Activated CD8-positive, alpha-beta T cell treated with anti-CD3 and anti-CD28 coated beads, Interleukin-2, amount 10 ng/mL, durations not matched to agents 7 days and 5 days (primary cell): ENCODE measurements at places on chromosomes 2 and 18. TPM values are rescaled to one million over a fixed set of nuclear protein-coding genes. Genes with fewer than 3 reads are reported as not detected.
A peak's percentile ranks its signal among the peaks of the same experiment; 100 is the strongest.

GRCh38 chr2:120439637-120440384, 93.9 kb downstream of the INHBB start:
- peaks cover 12% of the 10 kb centered on the region for H3K4me1 ChIP-seq
- DNase-seq: no peak
- H3K27ac ChIP-seq: no peak overlapping the region
- no peak overlapping the region for H3K4me3 ChIP-seq
- H3K27me3 ChIP-seq: peaks cover 48% of the 10 kb centered on the region

DNA sequence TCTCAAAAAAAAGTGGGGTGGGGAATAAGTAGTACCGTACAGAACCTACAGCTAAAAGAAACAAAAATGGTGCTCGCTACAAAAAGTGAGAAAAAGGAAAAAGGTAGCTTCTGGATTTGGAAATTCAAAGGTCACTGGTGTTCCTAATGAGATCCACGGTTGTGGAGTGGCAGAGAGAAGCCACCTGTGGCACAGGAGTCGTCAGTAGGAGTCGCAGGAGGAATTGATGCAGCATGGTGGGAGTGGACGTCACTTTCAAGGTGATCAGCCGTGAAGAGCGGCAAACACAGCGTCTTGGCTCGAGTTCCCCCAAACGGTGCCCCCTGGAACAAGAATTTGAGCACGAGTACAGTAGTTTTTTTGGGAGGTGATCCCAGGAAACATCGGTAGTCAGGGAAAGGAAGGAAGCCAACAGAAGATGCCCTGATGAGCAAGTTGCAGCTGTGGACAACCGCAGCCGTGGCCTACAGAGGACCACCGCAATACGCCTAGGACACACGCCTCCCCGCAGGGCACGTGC, 1.4 kb upstream of the TTL start:
- peak overlapping the region; percentile 85 for H3K4me3 ChIP-seq
- peaks cover 2% of the 10 kb centered on the region for H3K27me3 ChIP-seq
- H3K27ac ChIP-seq: peak overlapping the region; percentile 87
- peaks cover 13% of the 10 kb centered on the region for H3K36me3 ChIP-seq
- peaks cover 19% of the 10 kb centered on the region for H3K4me1 ChIP-seq

CXCR1 gene
- total RNA-seq: 0.53 TPM

DNA sequence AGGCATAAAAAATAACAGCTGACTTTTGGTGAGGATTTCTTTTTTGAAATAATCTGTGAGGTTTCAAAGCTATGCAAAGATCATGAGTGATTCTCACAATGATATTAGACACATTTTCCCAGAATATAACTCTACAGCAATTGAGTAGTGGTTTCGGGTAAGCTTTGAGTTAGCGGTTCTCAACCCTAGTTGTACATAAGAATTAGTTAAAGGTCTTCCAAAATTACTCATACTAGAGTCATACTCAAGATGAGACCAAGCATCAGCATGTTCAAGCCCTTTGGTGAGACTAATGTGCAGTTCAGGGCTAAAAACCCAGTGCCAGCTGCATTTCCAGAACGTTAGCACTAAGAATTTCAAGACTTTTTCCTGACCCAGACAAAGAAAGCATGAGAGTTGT, 31.1 kb downstream of the DSG4 start:
- H3K36me3 ChIP-seq: no peaks in the 10 kb centered on the region
- H3K27me3 ChIP-seq: no peaks in the 10 kb centered on the region
- no peak overlapping the region for H3K27ac ChIP-seq
- no peak overlapping the region for H3K4me3 ChIP-seq
- no peaks in the 10 kb centered on the region for H3K4me1 ChIP-seq

DNA sequence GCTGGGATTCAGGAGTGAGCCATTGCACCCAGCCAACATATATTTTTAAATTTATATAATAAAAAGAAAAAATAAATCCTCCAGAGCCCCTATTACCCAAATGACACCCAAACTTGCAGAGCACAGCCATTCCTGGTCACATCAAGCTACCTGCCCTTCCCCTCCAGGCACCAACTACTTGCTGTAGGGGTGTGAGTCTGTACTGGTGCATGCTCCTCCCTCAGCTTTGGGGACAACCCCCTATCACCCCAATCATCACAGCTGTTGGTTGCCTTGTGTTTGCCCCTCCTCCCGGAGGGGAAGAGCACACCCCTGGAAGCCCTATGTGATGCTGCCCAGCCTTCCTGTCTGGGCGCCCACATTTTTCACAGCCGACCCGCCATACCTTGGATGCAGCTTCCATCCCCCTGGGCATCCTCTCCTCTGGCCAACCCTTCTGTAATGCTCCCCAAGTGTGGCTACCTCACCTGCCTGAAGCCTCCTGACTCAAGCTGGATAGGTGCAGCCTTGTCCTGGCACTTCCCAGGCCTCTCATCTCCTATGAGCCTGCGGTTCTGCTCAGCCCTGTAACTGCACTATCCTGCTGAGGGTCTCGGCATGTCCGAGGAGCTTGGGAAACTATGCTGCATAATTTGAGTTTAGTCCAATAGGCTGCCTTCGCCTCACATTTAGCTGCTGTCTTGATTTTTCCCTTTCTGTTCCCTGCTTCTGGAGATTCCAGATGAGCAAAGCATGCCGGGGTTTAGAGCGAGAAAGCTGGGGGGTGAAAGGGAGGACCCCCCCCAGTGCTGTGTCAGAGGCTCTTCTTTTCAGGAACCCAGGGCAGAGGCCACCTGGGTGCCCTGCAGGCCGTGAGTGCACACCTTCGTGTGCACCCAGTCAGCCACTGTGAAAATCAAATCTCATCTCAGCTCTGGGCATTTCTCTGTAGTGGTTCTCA, 27.2 kb downstream of the CHST10 start:
- H3K36me3 ChIP-seq: no peaks in the 10 kb centered on the region
- H3K4me3 ChIP-seq: no peak overlapping the region
- H3K27me3 ChIP-seq: no peaks in the 10 kb centered on the region
- DNase-seq: no peak
- H3K4me1 ChIP-seq: no peaks in the 10 kb centered on the region
- no peak overlapping the region for H3K27ac ChIP-seq

DNA sequence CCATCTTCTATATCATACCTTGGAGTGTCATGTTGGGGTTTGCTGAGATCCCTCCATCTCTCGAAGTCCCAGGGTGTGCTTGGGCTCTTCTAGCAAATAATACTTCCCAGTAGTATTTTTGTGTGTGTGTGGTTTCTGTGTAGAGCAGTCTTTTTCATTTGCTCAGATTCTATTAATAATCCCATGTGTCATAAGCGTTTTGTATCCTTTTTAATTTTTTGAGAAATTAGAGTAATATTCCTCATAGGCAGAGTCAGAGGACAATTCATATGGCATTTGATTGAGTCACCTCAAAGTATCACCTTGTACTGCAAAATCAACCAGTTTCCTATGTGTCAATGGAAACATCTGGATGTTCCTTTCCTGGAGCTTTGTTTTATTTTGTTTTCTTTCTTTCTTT, 37.4 kb upstream of the PPP1R1C start:
- no peak for DNase-seq
- no peak overlapping the region for H3K4me3 ChIP-seq
- no peaks in the 10 kb centered on the region for H3K4me1 ChIP-seq
- peaks cover 29% of the 10 kb centered on the region for H3K27me3 ChIP-seq
- H3K36me3 ChIP-seq: no peaks in the 10 kb centered on the region

DNA sequence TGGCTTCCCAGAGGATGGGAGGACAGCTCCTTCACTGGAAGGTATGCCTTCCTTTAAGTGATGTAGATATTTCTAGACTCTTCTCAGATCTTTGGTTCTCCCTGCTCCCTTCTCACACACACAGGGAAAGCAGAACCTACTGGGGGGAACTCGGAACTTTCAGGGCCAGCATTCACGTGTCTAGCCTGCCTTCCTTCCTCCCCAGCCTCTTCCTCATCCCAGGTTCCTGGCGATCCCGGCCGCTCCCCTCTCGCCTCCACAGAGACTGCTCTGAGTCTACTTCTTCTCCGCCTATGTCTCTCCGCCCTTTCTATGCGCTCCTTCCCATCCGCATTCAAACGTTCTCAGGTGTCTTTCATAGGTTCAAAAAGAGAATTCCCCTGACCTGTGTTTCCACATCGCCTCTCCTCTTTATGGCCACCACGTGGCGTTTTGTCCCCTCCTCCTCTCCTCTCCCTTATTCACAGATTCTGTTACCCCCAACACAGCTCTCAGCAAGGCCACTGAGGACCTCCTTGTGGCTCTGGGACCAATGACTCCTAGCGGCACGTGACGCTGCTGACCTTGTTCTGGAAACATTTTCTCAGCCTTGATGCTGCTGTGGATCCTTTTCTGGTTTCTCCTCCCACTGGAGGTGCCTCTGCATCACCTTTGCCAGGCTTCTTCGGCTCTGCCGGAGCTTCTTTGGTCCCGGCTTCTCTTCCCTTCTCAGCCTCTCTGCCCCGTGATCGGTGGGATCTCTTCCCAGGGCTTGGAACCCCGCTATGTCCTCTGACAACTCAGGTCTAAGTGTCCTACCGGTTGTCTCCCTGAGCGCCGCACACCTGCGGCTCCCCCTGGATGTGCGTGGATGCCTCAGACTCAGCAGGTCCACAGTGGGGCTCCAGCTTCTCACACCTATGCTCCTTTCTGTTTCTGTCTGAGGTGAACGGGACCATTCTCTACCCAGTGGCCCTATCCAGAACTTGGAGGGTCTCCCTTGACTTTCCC, 77.5 kb downstream of the VAPA start:
- no peaks in the 10 kb centered on the region for H3K4me1 ChIP-seq
- DNase-seq: no peak
- H3K27ac ChIP-seq: no peak overlapping the region
- H3K4me3 ChIP-seq: no peak overlapping the region

- H3K27ac ChIP-seq: no peak overlapping the region
- H3K4me1 ChIP-seq: no peaks in the 10 kb centered on the region
- H3K36me3 ChIP-seq: no peaks in the 10 kb centered on the region
- no peaks in the 10 kb centered on the region for H3K27me3 ChIP-seq
These were observed 55.0 kb downstream of the SCN7A start for GRCh38 chr2:166439078-166439477.

SRD5A2 gene
- not detected for total RNA-seq

GRCh38 chr2:119158563-119159347, at the start of gene C1QL2:
Gene C1QL2, minus strand, starts transcription at chr2:119158751. Its CDS starts 482 bp downstream, at chr2:119158269.
- DNase-seq: no peak
- peaks cover 71% of the 10 kb centered on the region for H3K27me3 ChIP-seq
- H3K4me3 ChIP-seq: no peak within 1 kb of the TSS

KRTCAP3 gene
- total RNA-seq: 5.6 TPM

DNA sequence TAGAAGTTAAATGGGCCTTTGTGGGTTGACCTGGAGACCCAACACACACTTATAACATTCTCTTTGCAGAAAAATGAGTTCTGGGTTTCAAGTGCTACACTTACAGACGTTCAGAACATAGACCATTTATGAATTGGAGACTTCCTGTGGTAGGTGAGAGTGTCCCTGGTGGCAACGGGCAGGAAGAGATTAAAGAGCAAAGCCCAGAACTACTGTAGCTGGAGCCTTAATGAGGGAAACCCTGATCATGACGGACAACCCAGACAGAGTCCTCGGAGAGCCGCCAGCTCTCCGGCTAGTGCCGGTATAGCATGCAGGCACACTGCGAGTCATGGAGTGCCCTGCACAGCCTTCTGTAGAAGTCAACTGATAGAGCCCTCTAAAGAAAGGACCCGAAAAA, 44.5 kb upstream of the RMDN2 start:
- H3K36me3 ChIP-seq: no peaks in the 10 kb centered on the region
- H3K4me3 ChIP-seq: no peak overlapping the region
- no peak for DNase-seq
- H3K4me1 ChIP-seq: peaks cover 4% of the 10 kb centered on the region
- peaks cover 19% of the 10 kb centered on the region for H3K27me3 ChIP-seq

- no peaks in the 10 kb centered on the region for H3K27me3 ChIP-seq
- H3K4me1 ChIP-seq: no peaks in the 10 kb centered on the region
- no peak for DNase-seq
- no peak overlapping the region for H3K27ac ChIP-seq
- H3K4me3 ChIP-seq: no peak overlapping the region
These were observed 7.6 kb upstream of the SNED1 start for GRCh38 chr2:240990726-240991377.

GRCh38 chr2:171459498-171459897, 25.5 kb downstream of the DCAF17 start:
- no peaks in the 10 kb centered on the region for H3K27me3 ChIP-seq
- H3K4me1 ChIP-seq: no peaks in the 10 kb centered on the region
- no peak overlapping the region for H3K4me3 ChIP-seq
- H3K27ac ChIP-seq: no peak overlapping the region
- H3K36me3 ChIP-seq: peaks cover 46% of the 10 kb centered on the region
- DNase-seq: no peak

DNA sequence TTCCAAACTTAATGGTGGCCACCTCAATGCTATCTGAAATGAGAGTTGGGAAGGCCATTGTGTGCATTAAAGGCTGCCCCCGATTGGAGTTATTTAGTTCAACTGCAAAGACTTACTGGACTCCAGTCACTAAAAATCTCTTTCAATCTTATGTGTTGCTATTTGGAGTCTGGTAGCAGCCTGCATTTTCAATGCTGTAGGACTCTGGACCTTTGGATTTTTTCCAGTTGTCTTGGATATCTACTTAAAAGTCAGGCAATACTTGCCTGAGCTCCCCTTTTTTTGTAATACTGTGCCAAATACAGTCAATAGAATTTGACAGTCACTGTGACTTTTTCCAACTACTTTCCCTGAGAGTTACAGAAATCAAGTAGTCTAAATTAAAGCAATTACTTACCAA, 281.9 kb downstream of the TRIB2 start:
- no peak overlapping the region for H3K4me3 ChIP-seq
- H3K27me3 ChIP-seq: peaks cover 32% of the 10 kb centered on the region
- no peak for DNase-seq

STPG4 gene
- not detected for total RNA-seq

ANKRD36C gene
- total RNA-seq: 87.5 TPM

GRCh38 chr2:12074126-12074844, 327.9 kb downstream of the LPIN1 start:
- H3K4me3 ChIP-seq: no peak overlapping the region
- peaks cover 18% of the 10 kb centered on the region for H3K27me3 ChIP-seq
- no peaks in the 10 kb centered on the region for H3K36me3 ChIP-seq
- H3K27ac ChIP-seq: no peak overlapping the region
- no peaks in the 10 kb centered on the region for H3K4me1 ChIP-seq

ALPP gene
- not detected for total RNA-seq

- H3K4me1 ChIP-seq: no peaks in the 10 kb centered on the region
- H3K36me3 ChIP-seq: no peaks in the 10 kb centered on the region
- H3K27ac ChIP-seq: no peak overlapping the region
- no peak for DNase-seq
These were observed 1079.5 kb upstream of the CELF4 start for GRCh38 chr18:38644875-38645641.

DNA sequence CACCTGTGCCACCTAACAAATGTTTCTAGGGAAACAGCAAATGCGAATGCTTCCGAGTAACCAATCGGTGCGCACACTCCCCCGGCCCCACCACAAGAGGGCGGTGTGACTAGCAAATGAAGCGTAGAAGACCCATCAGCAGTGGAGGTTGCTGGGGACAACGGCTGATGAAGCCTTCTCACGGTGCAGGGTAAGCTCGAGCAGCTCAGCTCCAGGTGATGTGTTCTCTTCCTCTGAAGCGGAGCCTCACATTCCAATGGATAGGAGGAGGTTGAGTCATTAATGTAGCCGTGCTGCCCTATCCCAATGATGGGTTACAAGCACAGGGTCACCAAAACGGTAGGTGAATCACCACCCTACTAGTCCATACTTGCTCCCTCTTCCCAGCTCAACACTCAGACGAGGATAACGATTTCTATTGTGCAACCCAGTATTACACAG, 127.6 kb upstream of the TWIST2 start:
- H3K4me1 ChIP-seq: no peaks in the 10 kb centered on the region
- peaks cover 6% of the 10 kb centered on the region for H3K27me3 ChIP-seq
- H3K36me3 ChIP-seq: no peaks in the 10 kb centered on the region
- DNase-seq: peak; percentile 69
- H3K27ac ChIP-seq: no peak overlapping the region
